ENCODE measurements at places on chromosomes 5 and 9.

GRCh38 chr5:174148721-174149120, 103.2 kb downstream of the NSG2 start:
- no peak for DNase-seq

DNA sequence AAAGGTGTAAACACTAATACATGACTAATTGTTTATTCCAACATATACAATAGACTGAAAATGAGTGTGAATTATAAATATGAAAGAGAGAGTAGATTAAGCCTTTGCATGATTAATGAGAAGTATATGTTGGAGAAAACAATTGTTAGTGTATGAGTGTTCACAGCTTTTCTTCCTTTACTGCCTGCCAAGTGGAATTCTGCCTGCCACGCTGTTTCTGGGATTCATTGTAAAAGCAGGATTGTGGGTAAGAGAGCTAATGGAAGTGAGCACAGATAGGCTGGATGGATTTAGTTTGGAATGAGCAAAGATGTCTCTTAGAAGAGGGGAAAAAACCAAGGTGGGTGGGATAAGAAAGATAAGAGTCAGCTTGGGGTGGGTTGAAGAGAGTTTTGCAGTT, 129.6 kb upstream of the NMUR2 start:
- DNase-seq = no peak

DNA sequence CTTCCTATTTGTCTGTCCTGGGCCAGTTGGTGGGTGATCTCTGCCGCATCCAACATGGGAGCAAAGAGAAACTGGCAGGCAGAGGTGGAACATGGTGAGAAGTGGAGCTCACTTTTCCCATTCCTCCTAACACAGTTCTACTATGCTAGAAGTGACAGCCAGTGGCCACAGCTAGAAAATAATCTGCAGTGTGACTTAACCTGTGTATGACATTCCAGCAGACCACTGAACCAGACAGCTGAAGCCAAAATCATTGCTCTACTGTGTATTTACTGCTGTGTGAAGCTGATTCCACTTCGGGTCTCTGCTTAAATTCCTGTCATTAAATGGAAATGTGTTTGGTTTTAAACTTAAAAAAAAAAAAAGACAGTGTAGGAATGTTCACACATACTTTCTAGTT, 523.0 kb downstream of the MTRR start:
- DNase-seq = no peak

GRCh38 chr9:126420135-126420534, 93.5 kb downstream of the MVB12B start:
- no peak for DNase-seq

DNA sequence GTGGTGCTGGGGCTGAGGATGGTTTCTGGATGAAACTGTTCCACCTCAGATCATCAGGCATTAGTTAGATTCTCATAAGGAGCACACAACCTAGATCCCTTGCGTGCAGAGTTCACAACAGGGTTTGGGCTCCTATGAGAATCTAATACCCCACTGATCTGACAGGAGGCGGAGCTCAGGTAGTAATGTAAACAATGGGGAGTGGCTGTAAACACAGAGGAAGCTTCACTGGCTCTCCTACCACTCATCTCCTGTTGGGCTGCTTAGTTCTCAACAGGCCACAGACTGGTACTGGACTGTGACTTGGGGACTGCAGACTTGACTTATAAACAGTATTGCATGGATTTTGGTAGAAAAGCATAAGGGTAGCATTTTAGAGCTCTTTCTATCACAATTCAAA, 870.7 kb upstream of the CDH10 start:
- DNase-seq = no peak

All from stimulated activated CD4-positive, alpha-beta T cell treated with anti-CD3 and anti-CD28 coated beads, Interleukin-12 subunit alpha, Interleukin-12 subunit beta, amount 100 ng/mL, for 48 hours (primary cell).